ENCODE measurements at places on chromosomes 7 and 10.

DNA sequence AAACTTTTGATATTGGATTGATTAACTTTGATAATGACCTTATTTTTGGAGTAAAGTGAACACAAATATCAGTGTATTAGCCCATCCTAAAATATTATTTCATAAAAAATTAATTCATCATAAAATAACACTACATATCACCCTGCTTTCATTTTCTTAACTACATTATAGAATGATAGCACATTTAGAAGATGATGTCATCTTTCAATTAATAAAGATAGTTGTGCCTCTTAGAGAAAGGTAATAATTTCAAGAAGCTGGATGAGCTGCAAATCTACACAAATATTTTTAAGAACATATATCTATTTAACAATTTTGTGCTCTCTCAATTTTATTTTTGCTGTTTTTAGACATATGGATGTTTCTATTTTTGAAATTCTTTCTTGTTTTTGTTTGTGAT is 126.1 kb downstream of the CNTNAP2 start:
- no peak for DNase-seq

GRCh38 chr10:2619916-2620315 is 447.4 kb upstream of the PFKP start:
- DNase-seq = peak; percentile 42

DNA sequence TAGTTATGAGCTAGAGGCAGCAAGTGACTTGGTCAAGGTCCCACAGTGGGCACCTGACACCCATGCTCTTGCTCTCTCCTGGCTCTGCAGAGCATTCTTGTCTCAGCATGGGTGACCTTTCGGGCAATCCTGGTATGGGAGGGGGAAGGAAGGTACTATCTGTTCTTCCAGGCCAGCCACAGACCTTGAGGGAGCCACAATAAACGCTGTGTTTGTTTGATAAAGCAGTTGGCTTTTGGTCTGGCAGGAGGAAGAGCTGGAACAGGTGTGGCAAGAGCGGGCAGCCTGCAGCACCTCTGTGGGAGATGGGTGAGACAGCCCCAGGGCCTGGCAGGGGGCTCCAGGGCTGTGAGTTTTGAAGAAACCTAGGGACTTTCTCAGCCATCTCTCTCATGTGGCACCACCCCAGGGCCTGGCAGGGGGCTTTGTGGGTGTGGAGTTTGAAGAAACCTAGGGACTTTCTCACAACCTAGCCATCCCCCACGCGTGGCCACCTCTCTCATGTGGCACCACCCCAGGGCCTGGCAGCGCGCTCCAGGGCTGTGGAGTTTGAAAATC is 11.4 kb downstream of the CLDN3 start:
- DNase-seq = no peak

DNA sequence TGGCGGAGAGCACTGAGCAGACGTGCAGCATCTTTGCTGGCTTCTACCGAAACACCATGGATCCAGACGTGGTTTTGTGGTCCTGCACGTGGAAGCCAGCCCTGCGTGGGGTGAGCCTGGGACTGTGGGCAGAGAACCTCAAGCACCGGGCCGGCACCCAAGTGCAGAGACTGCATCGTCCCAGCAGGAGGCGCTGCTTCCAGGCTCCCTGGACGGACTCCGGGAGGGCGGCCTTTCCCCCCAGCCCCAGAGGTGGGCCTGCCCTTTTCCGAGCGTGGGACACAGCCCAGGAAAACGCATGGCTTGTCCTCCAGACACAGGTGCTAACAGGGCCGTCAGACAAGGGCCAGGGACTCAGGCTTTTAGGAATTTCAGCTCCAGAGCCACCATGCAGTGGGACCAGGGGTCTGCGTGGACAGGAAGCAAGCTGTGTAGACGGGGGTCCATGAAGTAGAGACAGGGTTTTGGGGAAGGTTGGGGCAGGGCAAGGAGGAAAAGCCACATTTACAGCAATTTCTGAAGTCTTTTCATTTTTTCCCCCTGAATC is 303.9 kb downstream of the WDR37 start:
- DNase-seq = no peak

DNA sequence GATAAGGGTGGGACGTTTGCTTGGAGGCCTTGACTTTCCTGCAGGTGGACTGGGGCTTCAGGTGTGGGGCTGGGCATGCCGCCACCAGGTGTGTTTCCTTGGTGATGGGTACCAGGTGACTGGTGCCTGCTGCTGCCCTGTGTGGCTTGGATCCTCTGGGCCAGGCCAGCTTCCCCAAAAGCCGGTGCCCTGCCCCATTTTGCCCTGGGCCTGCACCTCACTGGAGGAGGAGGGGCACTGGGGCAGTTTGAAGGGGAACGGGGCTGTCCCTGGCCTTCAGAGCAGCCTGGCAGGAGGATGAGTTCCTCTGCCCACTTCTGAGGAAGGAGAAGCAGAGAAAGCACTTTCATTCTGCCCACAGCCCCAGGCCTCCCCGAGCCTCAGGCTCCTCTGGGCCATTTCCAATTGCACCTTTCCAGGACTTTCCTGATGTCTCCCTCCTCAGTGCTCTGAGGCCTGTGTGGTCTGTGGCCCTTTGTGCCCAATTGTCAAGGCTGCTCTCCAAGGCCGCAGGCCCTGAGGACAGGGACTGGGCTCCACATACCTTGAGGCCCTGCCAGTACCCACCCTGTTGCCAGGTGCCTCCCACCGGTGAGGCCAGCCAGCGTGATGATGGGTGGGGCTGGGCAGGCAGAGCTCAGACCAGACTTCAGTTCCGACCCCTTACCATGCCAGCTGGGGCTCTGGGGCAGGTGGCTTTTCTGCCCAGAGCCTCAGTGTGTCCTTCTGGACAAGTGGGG is 25.3 kb upstream of the SMARCD3 start:
- no peak for DNase-seq

- no peak for DNase-seq
Observed at GRCh38 chr10:101920546-101920945, 76.9 kb upstream of the KCNIP2 start.

DNA sequence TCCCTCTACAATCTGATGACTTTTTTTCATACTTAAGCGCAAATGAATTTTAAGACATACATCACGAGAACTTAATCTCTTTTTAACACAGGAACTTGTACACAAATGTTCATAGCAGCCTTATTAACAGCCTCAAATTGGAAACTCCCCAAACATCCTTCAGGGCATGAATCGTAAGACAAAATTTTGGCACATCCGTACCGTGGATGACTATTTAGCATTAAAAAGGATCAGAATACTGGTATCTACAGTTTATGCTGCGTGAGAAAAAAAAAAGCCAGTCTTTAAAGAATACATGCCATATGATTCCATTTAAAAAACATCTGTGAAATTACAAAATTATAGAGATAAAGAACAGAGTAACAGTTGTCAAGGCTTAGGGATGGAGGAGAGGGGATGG is 46.8 kb downstream of the PDE1C start:
- DNase-seq = no peak

DNA sequence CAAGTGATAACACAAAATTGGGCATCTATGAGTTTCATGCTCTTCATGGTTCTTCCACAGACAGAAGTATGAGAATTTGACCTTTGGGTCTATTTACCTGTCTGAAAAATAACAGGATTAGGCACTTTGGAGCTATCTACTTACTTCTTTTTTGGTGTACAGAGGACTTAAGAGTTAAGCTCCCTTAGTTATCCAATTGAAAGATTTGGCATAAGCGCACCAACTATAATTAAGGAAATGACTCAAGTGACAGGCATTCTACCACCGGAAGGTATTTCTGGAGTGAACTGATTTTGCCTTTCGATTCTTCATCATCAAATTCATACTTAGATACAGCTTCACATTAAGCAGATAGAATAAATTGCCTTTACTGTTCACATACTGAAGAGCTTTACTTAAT is 43.9 kb downstream of the IFIT5 start:
- DNase-seq = no peak

GRCh38 chr7:158863611-158864506 is 7.5 kb downstream of the DYNC2I1 start:
- no peak for DNase-seq

DNA sequence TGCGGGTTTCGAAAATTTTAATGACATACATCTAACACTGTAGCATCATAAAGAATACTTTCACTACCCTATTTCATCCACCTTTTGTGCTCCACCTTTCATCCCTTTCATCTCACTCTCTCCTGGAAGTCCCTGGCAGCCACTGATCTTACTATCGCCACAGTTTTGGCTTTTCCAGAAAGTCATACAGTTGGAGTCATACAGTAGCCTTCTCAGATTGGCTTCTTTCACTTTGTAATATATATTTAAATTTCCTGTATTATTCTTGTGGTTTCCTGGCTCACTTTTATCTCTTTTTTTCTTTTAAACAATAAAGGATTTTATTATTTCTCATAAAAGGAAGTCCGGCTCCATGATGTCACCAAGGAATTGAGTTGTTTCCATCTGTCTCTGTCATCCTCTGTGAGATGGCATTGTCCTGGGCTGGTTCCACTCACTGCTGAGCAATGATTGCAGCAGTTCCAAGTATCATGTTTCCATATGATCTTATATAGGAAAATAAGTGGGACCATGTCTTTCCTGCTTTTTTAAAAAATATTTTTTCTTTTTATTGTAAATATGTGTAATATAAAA is 626.3 kb downstream of the POM121L12 start:
- no peak for DNase-seq

GRCh38 chr10:34537629-34538231 is 277.4 kb downstream of the PARD3 start:
- no peak for DNase-seq

GRCh38 chr10:12235796-12236195 is 39.8 kb downstream of the CDC123 start:
- DNase-seq = no peak

- peak; percentile 96 for DNase-seq
Observed at GRCh38 chr7:2192831-2193534, 39.8 kb downstream of the MAD1L1 start.

DNA sequence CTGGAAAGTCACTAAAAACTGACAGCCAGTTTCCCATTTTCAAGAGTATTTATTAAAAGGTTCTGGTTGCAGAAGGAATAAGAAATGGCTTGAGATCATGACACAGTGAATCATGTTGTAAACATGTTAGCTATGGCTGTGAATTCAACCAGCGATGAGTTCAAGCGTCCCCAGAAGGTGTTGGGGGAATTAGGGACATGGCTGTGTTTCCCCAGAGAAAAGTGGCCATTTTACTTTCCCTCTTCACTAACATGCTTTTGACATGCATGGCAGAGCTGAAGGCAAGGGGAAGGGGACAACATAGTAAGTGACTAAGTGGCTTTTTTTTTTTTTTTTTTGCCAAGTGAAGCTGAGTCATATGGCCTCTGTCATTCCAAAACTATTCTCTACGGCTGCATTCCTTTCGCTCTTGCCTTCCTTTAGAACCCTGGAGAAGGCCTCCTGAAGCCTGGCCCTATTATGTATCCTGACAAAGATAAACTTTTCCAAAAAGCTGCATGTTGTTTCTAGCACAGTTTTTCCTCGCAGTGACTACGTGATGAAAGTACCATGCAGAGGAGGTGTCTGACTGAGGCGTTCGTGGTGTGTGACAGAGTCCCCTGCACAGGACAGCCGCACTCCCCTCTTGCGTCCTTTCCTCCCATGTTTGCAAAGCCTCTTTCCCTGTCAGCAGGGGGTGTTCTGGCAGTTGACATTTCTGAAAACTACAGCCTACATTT is 46.9 kb downstream of the EGFR start:
- no peak for DNase-seq

GRCh38 chr10:112716924-112717413 is 233.1 kb upstream of the TCF7L2 start:
- DNase-seq = no peak

- DNase-seq = no peak
Observed at GRCh38 chr7:48053736-48054135, 18.4 kb downstream of the C7orf57 start.

DNA sequence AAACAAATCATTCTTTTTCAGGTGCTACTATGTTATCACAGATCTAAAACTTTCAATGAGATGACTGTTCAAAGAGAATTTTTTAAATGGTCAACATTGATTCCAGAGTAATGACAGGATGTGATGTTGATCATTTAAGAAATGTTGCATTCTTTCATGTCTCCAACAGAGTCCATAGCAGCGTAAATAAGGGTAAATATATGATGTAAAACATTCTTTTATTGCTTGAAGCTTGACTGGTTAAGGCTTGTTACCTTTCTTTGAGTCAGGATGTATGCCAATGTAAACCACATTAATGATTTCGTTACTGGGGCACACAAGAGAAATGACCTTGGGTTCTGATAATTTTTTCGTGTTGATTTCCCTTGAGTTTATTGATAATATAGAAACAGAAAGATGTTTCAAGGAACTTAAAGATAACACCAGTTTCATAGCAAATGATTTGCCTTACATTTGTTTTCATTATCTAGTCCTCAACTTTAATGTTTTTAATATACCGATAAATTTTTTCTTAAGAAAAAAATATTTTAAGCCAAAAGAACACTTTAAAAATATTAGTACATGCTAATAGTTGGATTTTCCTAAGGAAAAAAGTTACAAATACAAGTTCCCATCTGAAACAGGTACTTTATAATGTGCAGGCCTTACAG is 3.5 kb downstream of the STK17A start:
- DNase-seq = no peak

- no peak for DNase-seq
Observed at GRCh38 chr7:148684289-148684830, 14.3 kb upstream of the CUL1 start.

DNA sequence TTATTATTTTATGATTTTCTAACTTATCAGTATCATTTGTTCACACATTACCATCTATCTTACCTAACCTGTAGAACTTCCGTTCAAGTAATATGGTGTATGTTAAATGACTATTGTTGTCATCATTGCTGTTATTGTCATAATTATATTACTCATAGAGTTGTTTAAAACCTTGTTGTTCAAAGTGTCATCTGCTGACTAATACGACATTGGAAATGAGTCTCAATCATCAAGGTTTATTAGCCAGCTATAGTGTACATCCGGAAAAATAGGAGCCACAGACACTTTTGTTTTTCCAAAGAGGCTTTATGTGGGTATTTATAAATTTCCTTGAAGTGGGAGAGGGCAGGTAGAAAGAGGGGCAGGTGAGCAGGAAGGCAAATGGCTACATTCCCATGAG is 386.9 kb upstream of the LRRTM3 start:
- no peak for DNase-seq

- no peak for DNase-seq
Observed at GRCh38 chr10:127790066-127790624, 53.2 kb downstream of the FOXI2 start.

DNA sequence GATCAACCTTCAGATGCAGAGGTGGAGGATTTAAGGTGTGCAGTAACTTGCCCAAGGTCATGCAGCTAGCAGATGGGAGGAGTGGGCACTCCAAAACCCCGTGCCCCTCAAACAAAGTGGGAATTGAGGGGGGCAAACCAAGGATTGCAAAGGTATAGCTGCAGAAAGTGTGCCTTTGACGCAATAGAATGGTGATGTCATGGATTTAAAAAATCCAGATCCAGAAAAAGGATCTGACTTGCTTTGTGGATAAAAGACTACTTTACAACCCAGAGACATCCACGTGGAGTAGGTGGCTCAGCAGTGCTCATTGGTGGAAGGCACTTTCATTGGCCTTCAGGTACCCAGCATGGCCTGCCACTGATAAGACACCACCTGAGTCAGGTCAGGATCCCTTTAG is 15.7 kb upstream of the ADRB1 start:
- no peak for DNase-seq

GRCh38 chr7:151244841-151245346 is 3.6 kb downstream of the SMARCD3 start:
- DNase-seq = no peak

GRCh38 chr7:123432601-123433000 is 101.8 kb downstream of the IQUB start:
- no peak for DNase-seq
